MCF 10A (cell line): ENCODE measurements at places on chromosomes 16 and 17.

DNA sequence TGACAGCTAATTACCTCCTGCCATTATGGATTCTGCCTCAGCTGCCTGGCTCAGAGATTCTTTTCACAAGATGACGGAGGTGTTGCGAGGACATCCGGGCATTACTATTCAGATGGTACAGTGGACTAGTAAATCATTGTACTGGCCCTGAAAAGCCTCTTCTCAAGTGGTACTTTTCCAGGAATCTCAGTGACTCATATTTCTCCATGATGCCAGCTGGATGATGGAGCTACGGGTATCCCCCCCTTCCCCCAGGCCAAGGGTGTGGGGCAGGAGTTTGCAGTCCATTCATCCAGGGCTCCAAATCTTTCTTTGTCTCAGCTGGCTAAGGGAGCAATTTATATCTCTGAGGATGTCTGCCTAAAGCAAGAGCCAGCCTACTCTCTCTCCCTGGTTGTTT, 107.7 kb upstream of the GPR139 start:
- DNase-seq = no peak

- DNase-seq = no peak
Measured at GRCh38 chr17:3914312-3914670, 2.0 kb downstream of the P2RX1 start.

DNA sequence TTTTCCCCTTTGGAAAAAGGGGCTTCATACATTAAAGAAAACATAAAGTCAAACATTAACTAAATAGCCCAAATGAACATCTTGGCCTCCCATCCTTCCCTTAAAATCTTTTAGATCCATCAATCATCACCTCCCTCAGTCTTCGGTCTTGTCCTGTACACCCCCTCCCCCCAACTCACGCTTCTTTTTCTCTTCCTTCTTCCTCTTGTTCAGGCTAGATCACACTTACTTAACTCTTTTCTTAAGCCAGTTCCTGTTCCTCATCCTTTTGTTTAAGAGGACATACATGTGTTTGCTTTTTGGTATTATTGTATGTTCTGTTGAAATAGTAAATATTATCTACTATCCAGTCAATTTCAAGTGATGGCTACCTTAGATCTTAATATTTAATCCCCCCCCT, 5.5 kb downstream of the MFSD6L start:
- no peak for DNase-seq

- DNase-seq = peak; percentile 93
Measured at GRCh38 chr17:35242158-35242804, 591 bp upstream of the SLFN5 start.

GRCh38 chr17:4708436-4708835, 2.0 kb upstream of the ARRB2 start:
- peak; percentile 24 for DNase-seq

DNA sequence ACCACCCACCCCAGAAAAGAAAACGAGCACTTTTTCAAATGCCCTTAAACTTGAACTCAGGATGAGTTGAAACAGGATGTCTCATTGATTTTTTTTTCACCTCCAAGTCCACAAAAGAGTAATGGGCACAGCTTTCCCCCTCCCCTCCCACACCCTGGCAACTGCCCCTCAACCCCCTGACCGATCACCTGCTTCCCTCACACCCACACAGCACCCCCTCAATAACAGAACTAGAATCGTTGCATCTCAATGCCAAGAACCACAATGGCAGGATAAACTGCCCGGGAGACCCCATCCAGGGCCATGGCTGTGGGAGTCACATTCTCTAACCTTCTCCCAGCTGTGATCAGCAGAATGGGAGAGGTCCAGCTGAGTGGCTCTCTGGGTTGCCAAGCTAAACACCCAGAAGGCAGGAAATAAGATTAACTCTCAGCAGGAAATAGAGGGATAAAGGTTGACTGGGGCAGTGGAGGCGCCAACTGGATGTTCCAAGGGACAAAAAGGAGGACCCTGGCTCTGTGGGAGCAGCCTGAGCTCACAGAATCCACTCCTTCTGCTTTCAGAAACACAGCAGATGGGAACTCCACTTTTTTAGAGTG, 128.0 kb upstream of the SDK2 start:
- DNase-seq = no peak

GRCh38 chr16:83899272-83899897, 470 bp downstream of the MLYCD start:
- no peak for DNase-seq

DNA sequence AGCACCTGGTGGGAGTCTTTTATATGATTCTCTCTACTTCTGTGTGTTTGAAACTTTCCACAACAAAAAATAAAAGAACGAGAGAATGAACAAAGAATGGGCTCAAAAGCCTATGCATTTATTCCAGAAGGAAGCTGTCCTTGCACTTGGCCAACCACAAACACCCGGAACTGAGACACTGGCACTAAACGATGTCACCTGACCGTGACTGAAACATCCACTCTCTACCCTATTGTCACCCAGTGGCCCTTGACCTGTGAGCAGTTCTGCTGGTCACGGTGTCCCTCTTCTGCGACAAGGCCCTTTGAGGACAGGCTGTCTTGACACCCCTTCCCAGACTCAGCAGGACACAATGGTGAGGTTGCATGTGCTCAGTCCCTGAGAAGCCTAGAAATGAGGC, 56.6 kb downstream of the TEKT5 start:
- DNase-seq = no peak

GRCh38 chr17:80359422-80360110, 55.4 kb upstream of the ENDOV start:
- DNase-seq = no peak

DNA sequence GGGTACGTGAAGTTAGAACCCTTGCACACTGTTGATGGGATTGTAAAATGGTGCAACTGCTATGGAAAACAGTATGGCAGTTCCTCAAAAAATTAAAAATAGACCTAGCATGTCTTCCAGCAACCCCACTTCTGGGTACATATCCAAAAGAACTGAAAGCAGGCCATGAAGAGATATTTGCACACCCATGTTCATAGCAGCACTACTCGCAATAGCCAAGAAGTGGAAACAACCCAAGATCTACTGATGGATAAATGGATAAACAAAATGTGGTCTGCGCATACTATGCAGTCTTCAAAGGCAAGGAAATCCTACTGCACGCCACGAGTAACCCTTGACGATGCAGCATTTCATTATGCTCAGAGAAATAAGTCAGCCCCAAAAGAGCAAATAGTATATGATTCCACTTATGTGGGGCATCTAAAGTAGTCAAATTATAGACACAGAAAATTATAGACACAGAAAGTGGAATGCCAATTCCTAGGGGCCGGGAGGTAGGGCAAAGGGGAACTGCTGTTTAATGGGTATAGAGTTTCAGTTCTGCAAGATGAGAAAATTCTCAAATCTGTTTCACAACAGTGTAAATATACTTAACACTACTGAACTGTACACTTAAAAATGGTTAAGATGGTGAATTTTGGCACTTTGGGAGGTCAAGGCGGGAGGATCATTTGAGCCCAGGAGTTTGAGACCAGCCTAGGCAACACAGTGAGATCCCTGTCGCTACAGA, 17.2 kb downstream of the CORO7 start:
- no peak for DNase-seq

DNA sequence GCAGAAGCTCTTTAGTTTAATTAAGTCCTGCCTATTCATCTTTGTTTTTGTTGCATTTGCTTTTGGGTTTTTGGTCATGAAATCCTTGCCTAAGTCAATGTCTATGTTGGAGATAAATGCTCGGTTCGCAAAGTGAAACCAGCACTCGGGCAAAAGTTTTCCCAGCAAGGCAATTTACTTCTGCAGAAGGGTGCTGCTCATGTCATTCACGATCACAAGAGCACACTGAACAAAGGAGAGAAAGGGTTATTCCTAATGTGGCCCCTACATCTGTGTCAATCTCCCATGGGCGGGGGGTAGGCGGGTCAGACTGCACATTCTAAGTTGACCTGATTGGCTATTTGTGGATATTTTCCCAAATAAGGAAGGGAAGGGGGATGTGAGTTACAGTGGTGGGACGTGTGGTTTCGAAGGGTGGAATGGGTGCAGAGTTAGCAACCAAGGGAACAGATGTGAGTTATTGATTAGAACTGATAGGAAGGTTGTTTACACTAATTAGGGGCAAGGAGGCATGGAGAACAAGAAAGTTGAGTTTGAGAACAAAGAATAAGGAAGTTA, 23.0 kb downstream of the ATF7IP2 start:
- peak; percentile 8 for DNase-seq

- no peak for DNase-seq
Measured at GRCh38 chr16:21183995-21184394, 25.5 kb downstream of the LDAF1 start.

DNA sequence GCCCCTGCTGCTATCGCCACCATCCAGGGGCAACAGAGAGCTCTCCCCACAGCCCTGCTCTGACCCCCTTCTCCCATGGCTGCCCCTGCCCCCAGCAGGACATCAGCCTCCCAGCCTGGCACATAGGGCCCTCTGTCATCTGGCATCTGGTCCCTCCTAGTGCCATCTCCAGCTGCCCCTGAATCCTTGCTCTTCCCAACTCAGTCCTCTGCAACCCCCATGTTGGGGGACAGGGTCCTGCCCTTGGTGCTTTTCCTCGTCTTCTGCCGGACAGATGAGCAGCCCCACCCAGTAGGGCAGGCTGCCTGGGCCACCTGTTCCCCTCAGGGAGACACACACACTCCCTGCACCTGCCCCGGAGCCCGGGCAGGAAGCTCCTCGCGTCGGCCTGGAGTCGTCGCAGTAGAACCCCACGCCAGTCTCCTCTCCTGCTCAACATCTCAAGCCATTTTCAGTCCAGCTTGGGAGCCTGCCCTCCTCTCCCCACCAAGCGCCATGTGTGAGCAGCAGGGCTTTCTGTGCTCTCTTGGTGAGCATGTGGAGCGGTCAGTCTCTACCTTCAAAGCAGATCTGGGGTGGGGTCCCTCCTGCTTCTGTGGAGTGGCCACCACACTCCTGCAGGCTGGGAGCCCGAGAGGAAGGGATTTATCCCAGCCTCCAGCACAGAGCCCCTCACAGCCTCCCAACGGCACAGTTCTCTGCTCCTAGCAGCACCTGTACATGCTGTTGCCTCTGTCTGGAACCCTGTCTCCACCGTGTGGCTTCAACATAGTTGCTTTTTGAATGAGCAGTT, 28.2 kb downstream of the TNFRSF13B start:
- DNase-seq = no peak

DNA sequence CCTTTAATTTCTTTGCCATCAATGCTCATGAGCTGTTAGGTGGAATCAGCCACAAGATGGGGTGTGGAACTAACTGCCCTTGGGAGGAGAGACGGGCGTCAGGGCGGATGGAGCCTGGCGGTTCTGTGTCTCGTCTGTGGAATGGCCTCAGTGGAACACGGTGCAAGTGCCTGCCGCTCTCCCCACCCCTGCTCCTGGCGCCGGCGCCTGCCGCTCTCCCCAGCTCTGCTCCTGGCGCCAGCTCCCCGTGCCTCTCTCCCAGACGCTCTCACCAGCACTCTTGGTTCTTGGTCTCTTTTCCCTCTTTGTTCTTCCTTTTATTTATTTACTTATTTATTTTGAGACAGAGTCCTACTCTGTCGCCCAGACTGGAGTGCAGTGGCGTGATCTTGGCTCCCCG, 13.2 kb upstream of the RPL13 start:
- no peak for DNase-seq

DNA sequence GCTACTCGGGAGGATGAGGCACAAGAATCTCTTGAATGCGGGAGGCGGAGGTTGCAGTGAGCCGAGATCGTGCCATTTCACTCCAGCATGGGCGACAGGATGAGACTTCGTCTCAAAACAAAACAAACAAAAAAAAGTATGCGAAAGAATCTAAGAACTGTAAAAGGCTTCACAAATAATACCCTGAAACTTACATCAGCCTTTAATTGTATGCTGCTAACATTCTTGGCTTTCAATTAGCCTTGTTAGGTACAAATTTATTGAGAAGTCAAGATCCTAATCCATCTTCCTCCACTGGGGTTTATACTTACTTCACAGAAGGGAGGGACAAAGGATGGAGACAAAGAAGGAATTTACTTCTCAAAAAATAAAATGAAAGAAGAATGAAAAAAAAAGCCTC, 83.3 kb downstream of the SNX11 start:
- DNase-seq = no peak

- DNase-seq = peak; percentile 88
Measured at GRCh38 chr16:59886021-59886420, 1151.9 kb upstream of the GOT2 start.

DNA sequence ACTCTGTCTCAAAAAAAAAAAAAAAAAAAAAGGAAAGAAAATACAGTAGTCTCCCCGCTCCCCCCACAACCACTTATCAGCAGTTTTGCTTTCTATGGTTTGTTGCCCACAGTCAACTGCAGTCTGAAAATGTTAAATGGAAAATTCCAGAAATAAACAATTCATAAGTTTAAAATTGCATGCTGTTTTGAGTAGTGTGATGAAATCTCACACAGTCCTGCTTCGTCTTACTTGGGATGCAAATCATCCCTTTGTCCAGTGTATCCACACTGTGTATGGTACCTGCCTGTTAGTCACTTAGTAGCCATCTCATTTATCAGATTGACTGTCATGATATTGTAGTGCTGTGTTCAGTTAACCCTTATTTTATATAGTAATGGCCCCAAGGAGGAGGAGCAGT, 41.5 kb downstream of the NF1 start:
- peak; percentile 48 for DNase-seq

- no peak for DNase-seq
Measured at GRCh38 chr17:77695386-77695785, 263.1 kb upstream of the TNRC6C start.

GRCh38 chr17:74737299-74738050, 419 bp downstream of the RAB37 start:
- DNase-seq = no peak

DNA sequence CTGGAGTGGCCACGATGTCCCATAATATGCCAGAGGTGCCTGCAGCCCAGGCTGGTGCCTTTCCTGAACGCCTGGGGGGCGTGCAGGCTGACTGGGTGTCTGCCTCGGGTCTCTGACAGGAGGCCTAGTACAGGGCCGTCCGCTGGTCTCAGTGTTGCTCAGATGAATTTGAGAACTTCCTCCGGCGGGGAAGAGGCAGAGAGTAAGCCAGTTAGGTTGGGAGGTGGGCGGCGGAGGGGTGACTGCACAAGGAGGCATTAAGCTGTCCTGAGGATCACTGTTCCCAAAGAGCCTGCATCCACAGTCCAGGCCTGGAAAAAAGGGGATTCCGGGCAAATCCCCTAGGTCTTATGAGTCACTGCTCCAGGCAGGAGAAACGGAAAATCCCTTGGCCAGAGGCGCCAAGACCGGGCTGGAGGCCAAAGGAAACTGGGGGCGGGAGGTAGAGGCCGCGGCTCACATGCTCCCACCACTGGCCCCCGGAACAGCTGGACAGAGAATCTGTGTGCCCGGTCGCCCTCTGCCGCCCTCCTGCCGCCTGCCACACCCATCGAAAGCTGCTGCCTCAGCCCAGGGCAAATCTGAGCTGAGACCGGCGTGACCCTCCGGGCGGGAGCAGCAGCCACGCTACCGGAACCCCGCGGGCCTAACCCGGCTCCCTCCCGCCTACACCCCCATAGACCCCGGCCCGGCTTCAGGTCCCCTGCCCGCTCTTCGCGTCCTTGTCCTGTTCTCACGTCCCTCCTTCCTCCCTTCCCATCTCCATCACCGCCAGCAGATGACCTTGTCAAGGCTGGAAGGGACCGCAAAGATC, 1.2 kb downstream of the TRIM47 start:
- peak; percentile 98 for DNase-seq

GRCh38 chr16:56688762-56689161, 6.5 kb downstream of the MT1X start:
- no peak for DNase-seq

GRCh38 chr16:8831871-8832716, 34.5 kb downstream of the PMM2 start:
- no peak for DNase-seq
